Immature natural killer cell (primary cell): ENCODE measurements at places on chromosomes 6 and 20. TPM values are rescaled to one million over a fixed set of nuclear protein-coding genes. Genes with fewer than 3 reads are reported as not detected.

Gene FAM83D
- polyA plus RNA-seq: 0.25 TPM

Gene ZSCAN23
- polyA plus RNA-seq: not detected

Gene PAK1IP1
- polyA plus RNA-seq: 7.1 TPM

Gene NRSN1
- not detected for polyA plus RNA-seq

Gene HEY2
- 2.1 TPM for polyA plus RNA-seq

Gene HLA-DOA
- polyA plus RNA-seq: 2.8 TPM

Gene PRPH2
- polyA plus RNA-seq: 0.25 TPM

Gene C6orf141
- not detected for polyA plus RNA-seq

Gene TP53TG5
- 0.09 TPM for polyA plus RNA-seq

Gene NT5E
- polyA plus RNA-seq: 0.12 TPM

Gene DDX43
- 1.1 TPM for polyA plus RNA-seq

Gene RAMACL
- polyA plus RNA-seq: 0.38 TPM

Gene OXT
- polyA plus RNA-seq: 1.1 TPM

Gene ABRACL
- polyA plus RNA-seq: 167 TPM

Gene FAM50B
- polyA plus RNA-seq: 3.9 TPM

Gene BNIP5
- polyA plus RNA-seq: not detected

Gene RAB22A
- polyA plus RNA-seq: 18.5 TPM

Gene GPR6
- polyA plus RNA-seq: not detected

Gene RIPPLY2
- polyA plus RNA-seq: not detected

Gene SMPDL3A
- polyA plus RNA-seq: 0.37 TPM

Gene GSTA1
- not detected for polyA plus RNA-seq

Gene GSTA2
- polyA plus RNA-seq: not detected

Gene PPP1R16B
- 23.6 TPM for polyA plus RNA-seq

Gene ISM1
- 0.09 TPM for polyA plus RNA-seq
